Stimulated activated CD4-positive, alpha-beta T cell treated with anti-CD3 and anti-CD28 coated beads, TNF-alpha, amount 100 ng/mL, for 1 hour (primary cell): ENCODE measurements at places on chromosomes 16 and 17.

- no peak for DNase-seq
Measured at GRCh38 chr17:75619506-75620431, 13.5 kb upstream of the SMIM5 start.

- DNase-seq: no peak
Measured at GRCh38 chr16:69918241-69918640, 32.9 kb upstream of the CLEC18A start.

- DNase-seq: no peak
Measured at GRCh38 chr17:9286434-9286833, 265.1 kb downstream of the NTN1 start.

- no peak for DNase-seq
Measured at GRCh38 chr16:56615353-56615752, 7.0 kb downstream of the MT2A start.

DNA sequence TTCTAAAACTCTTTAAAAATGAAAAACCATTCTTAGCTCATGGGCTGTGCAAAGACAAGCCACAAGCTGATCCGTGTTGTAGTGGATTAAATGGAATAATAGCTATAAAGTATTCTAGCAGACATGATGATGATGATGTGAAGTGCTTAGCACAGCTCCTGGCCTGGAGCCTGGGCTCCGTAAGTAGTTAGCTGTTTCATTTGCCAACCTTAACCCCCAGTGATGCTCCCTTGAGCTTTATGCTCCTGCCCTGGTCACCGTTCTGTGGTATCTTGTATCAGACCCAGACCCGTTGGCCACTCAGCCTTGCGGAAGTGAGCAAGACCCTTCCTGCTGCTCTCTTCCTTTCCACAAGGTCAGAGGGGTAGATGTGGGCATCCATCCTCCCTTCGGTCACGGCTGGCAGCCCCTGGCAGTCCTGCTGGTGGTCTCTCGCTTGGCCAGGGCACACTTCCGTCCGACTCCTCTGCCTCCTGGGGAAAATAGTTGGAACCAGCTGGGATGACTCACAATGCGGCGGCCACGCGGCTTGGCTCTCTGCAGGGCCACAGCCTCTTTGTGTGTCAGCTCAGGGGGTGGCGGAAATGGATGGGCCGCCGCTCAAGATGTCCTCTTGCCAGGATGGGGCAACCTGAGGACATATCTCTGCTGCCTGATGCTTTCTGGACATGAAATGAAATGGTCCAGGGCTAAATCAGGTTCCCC lies 79.1 kb downstream of the GPR139 start:
- no peak for DNase-seq

GRCh38 chr16:27867122-27868110 lies 196.1 kb downstream of the GSG1L start:
- peak; percentile 4 for DNase-seq

GRCh38 chr17:29734640-29735039 lies 111.9 kb upstream of the CORO6 start:
- DNase-seq: no peak

DNA sequence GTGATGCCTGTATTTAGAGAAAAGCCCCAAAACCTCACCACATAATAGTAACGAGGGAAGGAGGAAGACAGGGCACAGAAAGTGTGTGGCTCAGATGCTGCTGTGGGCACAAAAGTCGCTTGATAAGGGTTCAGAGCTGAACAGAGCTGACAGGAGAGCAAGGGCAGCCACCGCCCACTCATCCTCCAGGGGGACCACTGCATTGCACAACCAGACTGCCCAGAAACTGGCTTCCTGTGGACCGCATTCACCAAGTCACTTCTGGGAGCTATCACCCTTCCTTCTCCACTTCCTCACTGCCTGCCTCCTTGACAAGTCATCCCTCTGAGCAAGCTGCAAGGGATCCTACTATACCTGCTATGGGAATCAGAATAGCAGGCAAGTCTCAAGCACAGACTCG lies 512.4 kb upstream of the CDH11 start:
- no peak for DNase-seq

DNA sequence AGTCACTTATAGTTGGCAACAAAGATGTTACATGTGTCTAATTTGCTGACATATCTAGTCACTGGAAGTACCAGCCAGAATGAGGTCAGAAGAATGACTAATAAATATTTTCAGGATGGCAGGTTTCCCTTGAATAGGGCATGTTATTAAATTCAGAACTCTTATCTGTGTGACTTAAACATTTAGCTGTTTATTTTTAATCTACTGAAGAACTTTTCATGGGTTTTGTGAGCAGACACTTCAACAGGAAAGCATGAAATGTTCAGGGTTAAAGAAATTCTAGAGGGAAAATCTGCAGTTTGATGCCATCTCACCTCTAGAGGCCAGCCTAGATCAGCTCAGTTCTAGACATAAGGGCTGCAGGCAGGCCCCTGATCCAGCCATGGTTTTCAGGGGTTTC lies 13.2 kb downstream of the JPT2 start:
- DNase-seq: no peak

DNA sequence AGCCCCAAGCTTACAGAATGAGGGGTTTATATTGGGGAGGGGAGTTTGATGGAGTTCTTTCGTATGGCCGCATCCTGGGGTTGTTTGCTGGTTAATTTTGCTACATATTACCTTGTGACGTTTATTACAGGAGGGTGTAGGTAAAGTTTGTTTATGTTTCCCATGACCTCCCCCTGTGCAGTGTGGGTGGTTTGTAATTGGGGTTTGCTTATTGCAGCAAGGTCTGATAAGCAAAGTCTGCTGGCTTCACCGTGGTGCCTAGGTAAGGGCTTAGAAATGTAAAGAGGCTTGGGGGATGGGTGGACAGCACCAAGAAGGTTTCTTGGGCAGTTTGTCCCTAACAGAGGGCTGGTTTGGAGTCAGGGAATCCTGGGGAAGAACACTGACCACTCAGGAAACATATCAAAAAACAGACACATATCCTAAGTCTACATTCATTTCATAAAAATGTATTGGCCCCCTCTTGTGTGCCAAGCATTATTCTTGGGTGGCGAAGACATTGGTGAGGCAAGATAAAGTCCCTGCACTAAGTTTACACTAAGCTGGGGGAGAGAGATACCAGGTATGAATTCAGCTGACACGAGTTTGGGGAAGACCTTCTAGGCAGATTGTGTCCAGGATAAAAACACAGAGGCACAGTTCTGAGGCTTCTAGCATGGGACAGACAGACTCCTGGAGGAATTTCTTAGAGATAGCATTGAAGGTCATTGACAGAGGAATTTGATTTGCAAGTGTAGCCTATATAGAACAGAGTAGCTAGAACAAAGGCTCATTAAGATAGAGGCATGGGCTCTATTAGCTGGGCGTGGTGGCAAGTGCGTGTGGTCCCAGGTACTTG lies 9.5 kb downstream of the ZNF764 start:
- no peak for DNase-seq

DNA sequence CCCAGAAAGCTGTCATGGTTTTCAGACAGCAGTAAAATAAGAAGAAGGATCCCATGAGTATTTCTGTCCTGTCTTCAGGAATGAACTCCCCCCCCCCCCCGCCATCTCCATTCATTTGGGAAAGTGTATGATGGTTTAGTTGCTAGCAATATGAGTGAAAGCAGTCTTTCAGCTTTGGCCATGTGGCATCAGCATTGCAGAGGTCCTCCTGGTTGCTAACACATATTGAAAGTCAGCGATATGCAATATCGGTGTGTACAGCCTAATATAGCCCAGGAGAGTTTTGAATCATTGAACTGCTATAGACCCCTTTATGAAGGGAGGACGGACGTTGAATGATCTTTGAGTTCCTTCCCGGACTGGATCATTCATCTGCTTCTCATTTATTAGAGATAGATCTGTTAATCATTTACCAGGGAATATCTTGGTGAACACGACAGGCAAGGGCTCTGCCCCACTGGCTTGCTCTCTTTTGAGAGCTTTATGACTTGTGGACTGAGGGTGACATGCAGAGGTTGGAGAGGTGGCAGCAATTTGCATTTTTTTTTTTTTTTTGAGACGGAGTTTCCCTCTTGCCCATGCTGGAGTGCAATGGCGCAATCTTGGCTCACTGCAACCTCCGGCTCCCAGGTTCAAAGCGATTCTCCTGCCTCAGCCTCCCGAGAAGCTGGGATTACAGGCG lies 25.2 kb downstream of the DEF8 start:
- DNase-seq: no peak

GRCh38 chr16:66097751-66098150 lies 268.7 kb upstream of the CDH5 start:
- no peak for DNase-seq

GRCh38 chr17:17380145-17380925 lies 77.2 kb downstream of the NT5M start:
- no peak for DNase-seq

- DNase-seq: no peak
Measured at GRCh38 chr17:70468661-70469060, 299.3 kb downstream of the KCNJ2 start.

GRCh38 chr17:80361495-80362220 lies 53.3 kb upstream of the ENDOV start:
- no peak for DNase-seq

GRCh38 chr17:70071127-70071526 lies 3.9 kb upstream of the KCNJ16 start:
- DNase-seq: no peak

DNA sequence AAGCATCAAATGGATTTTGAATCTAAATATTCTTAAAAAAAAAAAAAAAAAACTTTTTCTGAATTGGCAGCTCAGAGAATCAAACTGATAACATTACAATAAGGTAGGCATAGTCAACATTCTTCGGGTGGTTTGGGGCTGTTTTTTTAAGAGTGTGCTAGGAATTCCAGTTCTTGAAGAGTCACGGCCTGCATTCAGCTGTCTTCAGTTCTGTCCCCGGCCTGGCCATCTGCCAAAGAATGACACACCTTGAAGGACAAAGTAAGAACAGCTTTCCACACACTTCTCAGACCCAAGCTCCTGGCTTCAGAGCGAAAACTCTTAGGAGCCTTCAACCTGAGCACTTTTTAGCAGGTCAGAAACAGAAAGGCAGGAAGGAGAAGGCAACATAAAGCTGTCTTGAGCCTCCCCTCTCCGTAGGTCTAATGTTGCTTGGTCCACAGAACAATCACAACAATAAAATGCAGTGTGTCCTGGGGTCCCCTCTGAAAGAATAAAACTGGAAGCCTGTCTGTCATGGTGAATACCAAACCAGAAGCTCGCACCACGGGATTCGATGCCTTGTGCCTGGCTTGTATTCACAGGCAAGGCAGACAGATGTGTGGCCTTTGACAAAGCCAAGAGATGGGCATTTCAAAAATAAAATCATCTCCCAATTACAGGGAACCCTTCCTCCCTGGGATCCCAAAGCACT lies 524.4 kb upstream of the ZFHX3 start:
- no peak for DNase-seq

DNA sequence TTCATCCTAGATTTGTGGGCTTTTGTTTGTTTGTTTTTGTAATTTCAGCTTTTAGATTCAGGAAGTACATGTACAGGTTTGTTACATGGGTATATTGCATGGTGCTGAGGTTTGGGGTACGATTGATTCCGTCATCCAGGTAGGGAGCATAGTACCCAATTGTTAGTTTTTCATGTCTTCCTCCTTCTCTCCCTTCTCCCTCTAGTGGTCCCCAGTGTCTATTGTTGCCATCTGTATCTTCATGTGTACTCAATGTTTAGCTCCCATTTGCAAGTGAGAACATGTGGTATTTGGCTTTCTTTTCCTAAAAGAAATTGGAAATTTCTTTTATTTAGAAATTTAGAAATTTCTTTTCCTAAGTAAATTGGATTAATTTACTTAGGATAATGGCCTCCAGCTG lies 37.1 kb upstream of the BCAS3 start:
- DNase-seq: no peak

DNA sequence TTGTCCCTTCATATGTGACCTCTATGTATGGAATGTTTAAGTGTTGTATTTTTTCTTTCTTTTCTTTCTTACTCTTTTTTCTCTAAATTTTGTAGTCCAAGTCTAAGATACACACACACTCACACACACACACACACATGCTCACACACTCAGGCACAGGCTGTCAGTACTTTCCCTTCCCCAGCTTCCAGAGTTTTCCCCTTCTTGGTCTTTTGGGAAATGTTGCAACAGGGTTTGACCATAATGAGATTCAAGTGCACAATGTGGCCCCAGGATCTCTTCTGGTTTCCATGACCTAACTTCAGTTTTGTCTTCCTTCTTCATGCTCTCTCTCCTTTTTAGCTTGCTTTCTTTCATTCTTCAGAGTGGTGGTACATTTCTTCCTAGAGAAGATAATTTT lies 289.8 kb upstream of the FOXF1 start:
- DNase-seq: no peak

GRCh38 chr16:51416926-51417325 lies 265.9 kb upstream of the SALL1 start:
- no peak for DNase-seq

GRCh38 chr17:39173526-39174274 lies 7.7 kb upstream of the ARL5C start:
- no peak for DNase-seq

GRCh38 chr17:61205931-61206330 lies 193.7 kb upstream of the TBX2 start:
- DNase-seq: no peak

GRCh38 chr17:77555741-77556291 lies 402.7 kb upstream of the TNRC6C start:
- DNase-seq: no peak

GRCh38 chr17:28345419-28346198 lies 10.0 kb downstream of the TNFAIP1 start:
- DNase-seq: no peak

- DNase-seq: no peak
Measured at GRCh38 chr16:85457366-85457765, 155.8 kb upstream of the GSE1 start.

GRCh38 chr16:66569131-66569530 lies 2.9 kb downstream of the CMTM1 start:
- DNase-seq: no peak

GRCh38 chr17:35127751-35128514 lies 6.5 kb downstream of the FNDC8 start:
- DNase-seq: no peak

DNA sequence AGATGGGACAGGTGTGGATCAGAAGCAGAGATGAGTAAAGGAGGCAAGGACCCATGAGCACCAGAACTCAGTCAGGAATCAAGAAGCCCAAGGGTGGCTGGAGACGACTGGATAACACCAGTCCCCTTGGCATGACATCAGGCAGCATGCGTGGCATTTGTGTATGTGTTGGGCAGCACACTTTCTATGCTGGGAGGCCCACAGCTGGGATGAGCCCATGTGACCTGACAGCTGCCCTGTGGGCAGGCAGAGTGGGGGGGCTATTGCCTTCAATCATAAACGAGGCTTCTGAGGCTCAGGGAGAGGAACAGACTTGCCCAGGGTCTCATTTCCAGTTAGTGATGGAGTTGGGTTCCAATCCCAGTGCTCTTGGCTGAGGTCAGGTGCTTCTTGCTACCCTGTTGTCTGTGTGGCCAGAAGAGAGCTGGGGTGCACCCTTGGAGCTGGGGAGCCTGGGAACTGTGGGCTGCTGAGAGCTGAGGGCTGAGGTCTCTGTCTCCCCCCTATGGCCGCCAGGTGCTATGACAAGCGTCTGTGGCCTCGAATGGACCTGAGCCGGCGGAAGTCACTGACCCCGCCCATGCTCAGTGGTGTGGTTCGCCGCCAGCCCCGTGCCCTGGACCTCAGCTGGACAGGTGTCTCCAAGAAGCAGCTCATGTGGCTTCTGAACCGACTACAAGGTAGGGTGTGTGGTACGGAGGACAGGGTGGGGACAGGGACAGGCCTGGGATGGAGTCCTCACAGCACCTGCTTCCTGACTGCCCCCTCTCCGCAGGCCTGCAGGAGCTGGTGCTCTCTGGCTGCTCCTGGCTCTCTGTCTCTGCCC lies 7.1 kb upstream of the ORAI3 start:
- DNase-seq: no peak
